ENCODE measurements at places on chromosomes 13 and 19.

DNA sequence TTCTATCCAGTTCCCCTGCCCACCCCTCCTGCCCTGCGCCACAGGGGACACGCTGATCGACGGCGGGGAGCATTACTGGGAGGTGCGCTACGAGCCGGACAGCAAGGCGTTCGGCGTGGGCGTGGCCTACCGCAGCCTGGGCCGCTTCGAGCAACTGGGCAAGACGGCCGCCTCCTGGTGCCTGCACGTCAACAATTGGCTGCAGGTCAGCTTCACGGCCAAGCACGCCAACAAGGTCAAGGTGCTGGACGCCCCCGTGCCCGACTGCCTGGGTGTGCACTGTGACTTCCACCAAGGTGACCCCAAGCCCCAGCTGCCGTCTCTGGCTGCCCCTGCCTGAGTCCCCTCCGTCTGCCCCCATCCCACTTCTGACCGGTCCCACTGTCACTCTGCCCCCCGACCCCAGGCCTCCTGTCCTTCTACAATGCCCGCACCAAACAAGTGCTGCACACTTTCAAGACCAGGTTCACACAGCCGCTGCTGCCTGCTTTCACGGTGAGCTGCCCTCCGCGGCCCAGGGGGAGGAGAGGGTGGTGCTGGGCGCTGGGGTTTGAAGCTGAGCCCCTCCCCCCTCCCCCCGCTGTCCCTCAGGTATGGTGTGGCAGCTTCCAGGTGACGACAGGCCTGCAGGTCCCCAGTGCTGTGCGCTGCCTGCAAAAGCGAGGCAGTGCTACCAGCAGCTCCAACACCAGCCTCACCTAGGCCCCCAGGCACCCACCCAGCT is 15.5 kb downstream of the STAP2 start:
- DNase-seq = no peak

- DNase-seq = no peak
Measured at GRCh38 chr13:98328511-98328910, 151.4 kb upstream of the RNF113B start.

- DNase-seq = no peak
Measured at GRCh38 chr19:58553799-58554493, 959 bp downstream of the CHMP2A start.

DNA sequence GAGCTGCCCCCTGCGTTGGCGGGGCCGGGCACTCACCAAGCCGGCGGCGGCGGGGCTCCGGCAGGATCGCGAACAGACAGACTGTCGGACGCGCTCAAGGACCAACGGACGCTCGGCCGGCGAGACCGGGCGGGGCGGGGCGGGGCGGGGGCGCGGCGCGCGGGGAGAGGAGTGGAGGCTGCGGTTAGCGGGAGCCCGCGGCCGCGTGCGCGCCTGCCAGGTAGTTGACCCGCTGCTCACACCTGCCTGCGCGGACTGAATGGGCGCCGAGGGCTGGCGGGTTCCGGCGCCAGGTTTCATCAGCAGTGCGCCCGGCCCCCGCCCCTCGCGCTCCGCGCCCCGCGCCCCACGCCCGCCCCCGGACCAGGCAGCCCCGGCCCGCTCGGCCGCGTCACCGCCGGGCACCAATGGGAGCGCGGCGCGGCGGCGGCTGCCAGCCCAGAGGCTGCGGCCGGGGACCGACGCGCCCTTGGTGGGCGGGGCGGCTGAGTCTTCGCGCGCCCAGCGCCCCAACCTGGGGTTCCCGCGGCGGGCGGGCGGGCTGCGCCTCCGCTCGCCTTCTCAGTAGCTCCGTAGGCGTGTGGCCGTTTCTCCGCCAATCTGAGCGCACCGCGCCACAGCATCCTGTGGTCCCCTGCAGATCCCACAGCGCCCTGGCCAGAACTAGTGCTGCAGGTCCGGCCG is at the start of gene SLC7A1:
TSS of gene SLC7A1 (minus strand) at position 309 of the 684 bp plus-strand sequence. CDS start 59,500 bp downstream, outside the sequence.
- peak; percentile 55 for DNase-seq

- DNase-seq = no peak
Measured at GRCh38 chr13:40152145-40152544, 496.7 kb downstream of the COG6 start.

GRCh38 chr13:110637747-110638146 is 22.4 kb downstream of the NAXD start:
- no peak for DNase-seq

DNA sequence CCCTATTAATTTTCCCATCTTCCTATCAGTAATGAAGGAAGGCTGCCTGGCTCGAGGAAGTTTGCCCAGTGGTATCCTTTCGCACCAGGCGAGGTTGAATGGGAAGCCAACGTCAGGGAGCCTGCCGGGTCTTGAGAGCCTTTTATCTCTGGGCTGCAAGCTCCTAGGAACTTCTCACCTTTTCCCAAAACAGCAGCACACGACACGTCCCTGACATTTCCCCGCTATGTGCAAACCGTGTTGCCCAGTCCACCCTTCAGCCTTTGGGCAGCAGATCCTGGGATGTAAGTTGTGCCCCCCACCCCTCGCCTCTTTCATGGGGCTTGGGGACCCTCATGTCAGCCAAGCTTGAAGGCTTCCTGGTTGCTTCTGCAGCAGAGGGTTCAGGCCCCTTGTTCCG is 179.1 kb downstream of the ZNF536 start:
- DNase-seq = no peak

- DNase-seq = no peak
Measured at GRCh38 chr19:17385878-17386611, 8.0 kb downstream of the CCDC194 start.

GRCh38 chr13:101416181-101417042 is at the start of gene NALCN:
NALCN (minus strand) TSS chr13:101416508; CDS start chr13:101399126, 17,382 bp downstream.
- peak; percentile 43 for DNase-seq

- no peak for DNase-seq
Measured at GRCh38 chr19:46955813-46956371, 63.7 kb upstream of the NPAS1 start.

- DNase-seq = no peak
Measured at GRCh38 chr19:49081273-49081672, 4.0 kb upstream of the SNRNP70 start.

- DNase-seq = no peak
Measured at GRCh38 chr19:45056831-45057230, 18.0 kb downstream of the CLASRP start.

- DNase-seq = no peak
Measured at GRCh38 chr19:41932720-41933332, 4.6 kb upstream of the ERFL start.

- no peak for DNase-seq
Measured at GRCh38 chr19:6668691-6669090, 1.3 kb downstream of the TNFSF14 start.

DNA sequence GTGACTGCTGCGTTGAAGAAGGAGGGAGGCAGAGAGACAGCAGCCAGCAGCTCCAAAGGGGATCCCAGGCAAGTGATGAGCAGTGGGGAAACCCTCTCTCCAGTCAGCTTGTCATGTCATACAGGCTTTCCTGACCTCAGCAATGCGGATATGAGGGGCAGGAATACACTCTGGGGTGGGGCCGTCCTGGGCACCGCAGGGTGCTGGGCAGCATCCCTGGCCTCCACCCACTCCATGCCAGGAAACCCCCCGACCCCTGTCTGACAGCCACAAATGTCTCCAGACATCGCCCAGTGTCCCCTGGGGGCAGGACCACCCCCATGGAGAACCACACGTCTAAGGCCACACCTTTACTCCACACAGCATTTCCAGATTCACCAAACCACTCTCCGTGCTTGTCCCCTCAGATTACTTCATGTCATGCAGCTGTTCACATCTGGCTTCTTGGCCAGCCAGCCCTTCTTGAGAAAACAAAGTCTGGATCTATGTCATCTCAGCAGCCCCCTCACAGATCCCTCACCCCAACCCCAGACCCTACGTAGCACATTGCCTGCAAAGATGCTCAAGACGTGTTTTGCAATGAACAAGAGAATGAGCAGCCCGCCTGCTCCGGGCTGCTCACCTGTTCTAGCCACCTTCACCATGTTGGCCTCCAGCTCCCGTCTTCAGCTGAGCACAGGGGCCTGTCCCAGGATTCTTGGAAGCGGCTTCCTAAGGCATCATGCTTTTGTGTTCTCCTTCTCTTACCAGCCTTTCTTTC is 46.5 kb downstream of the RFX2 start:
- no peak for DNase-seq

- peak; percentile 66 for DNase-seq
Measured at GRCh38 chr19:2549701-2550191, 73.8 kb downstream of the GADD45B start.

DNA sequence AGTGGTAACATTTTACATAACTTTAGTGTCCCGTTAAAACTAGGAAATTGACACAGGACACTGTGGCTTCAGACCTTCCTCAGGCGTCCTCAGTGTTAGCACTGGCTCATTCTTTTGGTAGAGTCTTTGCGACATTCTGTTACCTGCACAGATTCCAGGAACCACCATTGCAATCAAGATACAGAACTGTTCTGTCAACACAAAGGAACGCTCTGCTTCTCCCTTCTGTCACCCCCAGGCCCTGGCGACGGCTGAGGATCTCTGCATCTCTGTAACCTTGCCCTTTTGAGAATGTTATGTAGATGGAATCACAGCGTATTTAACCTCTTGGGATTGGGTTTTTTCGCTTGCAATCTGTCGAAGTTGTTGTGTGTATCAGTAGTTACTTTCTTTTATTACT is 22.6 kb downstream of the KDM4B start:
- no peak for DNase-seq

DNA sequence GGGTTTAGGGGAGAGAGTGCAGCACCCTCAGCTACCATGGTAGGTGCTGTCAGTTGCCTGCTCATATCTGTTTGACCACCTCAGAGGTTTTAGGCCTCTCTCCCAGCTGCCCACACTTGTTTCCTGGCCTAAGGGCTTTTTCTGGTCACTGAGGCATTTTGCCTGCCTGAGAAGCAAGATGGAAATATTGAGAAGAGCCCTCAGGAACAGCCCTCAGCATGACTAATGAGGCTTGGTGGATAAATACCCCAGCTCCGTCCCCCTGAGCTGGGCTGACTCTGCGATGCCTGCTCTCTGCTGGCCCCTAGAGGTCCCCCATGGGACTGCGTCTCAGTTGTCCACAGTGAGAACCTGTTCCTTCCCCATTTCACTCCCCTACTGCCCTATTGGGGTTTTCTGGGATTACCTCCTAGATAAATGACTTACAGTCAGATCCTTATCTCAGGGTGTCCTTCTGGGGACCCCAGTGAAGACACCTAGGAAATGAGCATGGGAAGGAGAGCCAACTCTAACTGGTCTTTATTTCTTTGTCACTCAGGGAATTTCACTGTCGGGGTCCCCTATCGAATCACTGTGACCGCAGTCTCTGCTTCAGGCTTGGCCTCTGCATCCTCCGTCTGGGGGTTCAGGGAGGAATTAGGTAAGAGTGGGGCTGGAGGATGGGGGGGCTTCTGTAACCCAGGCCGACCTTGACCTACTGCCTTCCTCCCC is 13.3 kb downstream of the PALM3 start:
- no peak for DNase-seq

DNA sequence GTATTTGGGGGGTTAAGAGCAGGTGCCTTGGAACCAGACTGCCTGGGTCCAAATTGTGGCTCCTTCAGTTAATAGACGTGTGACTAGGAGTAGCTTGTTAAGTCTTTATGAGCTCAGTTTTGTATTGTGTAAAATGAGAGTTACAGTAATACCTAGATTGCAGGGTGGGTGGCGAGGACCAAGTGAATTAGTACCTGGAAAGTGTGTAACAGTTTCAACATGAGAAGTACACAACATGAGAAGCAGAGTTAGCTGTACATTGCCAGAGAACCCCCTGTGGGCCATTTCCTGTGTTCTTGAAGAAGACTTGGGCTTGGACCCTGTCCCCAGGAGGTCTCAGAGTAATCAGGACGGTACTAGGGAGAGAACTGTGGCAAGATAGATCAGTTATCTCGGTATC is 36.8 kb downstream of the PPP2R1A start:
- no peak for DNase-seq

- DNase-seq = no peak
Measured at GRCh38 chr13:53953183-53953582, 924.6 kb downstream of the OLFM4 start.

DNA sequence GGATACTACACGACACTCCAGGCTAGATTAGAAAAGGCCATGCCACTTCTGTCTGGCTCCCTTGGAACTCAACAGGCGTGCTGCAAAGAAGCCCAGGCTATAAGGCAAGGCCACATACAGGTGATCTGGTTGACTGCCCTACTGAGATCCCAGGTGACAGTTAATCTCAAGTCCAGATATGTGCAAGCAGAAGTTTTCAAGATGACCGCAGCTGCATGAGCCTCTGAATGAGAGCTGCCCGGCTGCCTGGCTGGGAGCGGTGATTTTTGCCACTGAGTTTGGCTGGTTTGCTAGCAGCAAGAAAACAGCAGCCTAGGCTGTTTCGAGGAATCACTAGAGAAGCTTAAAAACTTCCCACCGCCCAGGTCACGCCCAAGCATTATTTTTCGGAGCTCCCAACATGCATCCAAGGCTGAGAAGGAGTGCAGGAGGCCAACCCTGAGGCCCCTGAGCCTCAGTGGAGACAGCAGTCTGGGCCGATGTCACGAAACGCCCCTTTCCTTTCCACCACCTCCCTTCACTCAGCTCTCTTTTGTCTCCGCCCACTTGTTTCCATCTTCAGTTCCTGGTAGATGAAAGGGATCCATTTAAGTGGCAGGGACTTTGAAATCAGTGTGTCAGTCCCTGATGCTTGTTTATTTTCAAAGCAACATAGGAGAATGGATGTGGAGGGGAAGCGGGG is 14.0 kb upstream of the URI1 start:
- no peak for DNase-seq

DNA sequence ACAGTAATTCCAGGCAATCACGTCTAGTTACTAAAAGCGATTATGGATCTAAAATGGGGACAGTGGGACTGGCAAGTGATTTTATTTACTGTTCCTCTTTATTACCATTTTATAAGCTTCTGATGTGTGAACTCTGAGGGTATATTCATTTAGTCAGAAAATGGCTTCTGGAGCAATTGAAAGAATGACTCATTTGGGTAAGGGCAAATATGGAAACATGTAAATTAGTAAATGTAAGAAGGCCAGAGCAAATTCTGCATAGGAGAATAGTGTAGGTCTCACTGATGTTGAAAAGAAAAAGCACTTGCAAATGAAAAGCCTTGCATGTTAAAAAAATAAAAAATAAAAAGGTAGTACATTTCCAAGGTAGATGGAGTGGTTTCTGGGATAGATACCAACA is 262.2 kb downstream of the KLF5 start:
- DNase-seq = no peak

- DNase-seq = no peak
Measured at GRCh38 chr13:100668408-100668807, 6.2 kb downstream of the TMTC4 start.

GRCh38 chr13:53004573-53004972 is 24.0 kb upstream of the OLFM4 start:
- DNase-seq = no peak

- DNase-seq = no peak
Measured at GRCh38 chr19:8105471-8105870, 43.9 kb downstream of the FBN3 start.

DNA sequence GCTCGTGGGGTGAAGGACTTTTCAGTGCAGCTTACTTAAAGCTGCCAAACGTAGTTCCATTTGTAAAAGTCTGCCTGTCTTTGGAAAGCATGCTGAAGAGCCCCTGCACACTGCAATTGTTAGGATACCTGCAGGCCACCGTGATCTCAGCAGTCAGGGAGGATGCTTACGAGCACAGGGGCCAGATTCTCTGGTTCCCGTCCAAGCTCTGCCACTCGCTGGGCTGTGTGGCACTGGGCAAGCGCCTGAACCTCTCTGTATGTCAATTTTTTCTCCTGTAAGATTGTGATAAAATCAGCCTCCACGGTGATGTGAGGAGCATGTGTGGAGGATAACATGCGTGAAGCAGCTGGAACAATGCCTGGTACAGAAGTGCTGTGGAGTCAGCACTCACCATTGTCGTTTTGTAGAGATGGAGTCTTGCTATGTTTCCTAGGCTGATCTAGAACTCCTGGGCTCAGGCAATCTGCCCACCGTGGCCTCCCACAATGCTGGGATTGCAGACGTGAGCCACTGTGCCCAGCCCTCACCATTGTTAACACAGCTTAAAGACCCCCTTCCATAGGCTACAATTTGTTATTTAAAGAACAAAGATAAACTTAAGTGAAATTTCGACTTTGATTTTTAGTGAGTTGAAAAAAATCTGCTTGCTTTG is 3.5 kb downstream of the ADPRHL1 start:
- DNase-seq = no peak
